ENCODE measurements at places on chromosomes 2 and 18. TPM values are rescaled to one million over a fixed set of nuclear protein-coding genes. Genes with fewer than 3 reads are reported as not detected.

ALLC gene
- not detected for total RNA-seq

TMEM247 gene
- not detected for total RNA-seq

DPY30 gene
- 89.2 TPM for total RNA-seq

GNAL gene
- total RNA-seq = not detected

HK2 gene
- 53.5 TPM for total RNA-seq

ZNF385B gene
- not detected for total RNA-seq

AQP12A gene
- total RNA-seq = not detected

ONECUT2 gene
- not detected for total RNA-seq

TNFRSF11A gene
- total RNA-seq = 5.7 TPM

FHL2 gene
- total RNA-seq = 1.3 TPM

WNT10A gene
- 5.2 TPM for total RNA-seq

CFAP53 gene
- 0.48 TPM for total RNA-seq

ARHGAP28 gene
- not detected for total RNA-seq

EFHD1 gene
- total RNA-seq = 1.2 TPM

CHRNG gene
- not detected for total RNA-seq

SPC25 gene
- total RNA-seq = 47.1 TPM

SERPINB11 gene
- total RNA-seq = not detected
